ENCODE measurements at places on chromosomes 6 and 20.

GRCh38 chr20:52110456-52110855, 81.1 kb downstream of the ZFP64 start:
- DNase-seq, result no peak

DNA sequence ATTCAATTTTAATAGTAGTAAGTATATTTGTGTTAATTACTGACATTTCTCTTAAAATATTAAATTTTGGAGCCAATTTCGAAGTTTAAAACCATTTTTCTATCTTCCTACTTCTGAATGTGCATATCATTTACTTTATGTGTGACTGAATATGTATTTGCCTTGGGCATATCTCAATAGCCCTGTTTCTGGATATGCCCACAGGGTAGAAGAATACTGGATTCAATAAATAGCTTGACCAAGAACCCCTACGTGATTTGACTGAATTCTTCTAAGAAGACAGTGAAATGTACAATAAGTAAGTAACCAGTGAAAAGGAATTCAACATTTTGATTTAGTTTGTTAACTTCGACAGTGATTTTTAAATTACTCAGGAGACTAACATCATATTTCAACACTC, 7.8 kb downstream of the HMGN3 start:
- DNase-seq, result no peak

- DNase-seq, result no peak
Measured at GRCh38 chr6:92460133-92460532, 959.2 kb downstream of the EPHA7 start.

DNA sequence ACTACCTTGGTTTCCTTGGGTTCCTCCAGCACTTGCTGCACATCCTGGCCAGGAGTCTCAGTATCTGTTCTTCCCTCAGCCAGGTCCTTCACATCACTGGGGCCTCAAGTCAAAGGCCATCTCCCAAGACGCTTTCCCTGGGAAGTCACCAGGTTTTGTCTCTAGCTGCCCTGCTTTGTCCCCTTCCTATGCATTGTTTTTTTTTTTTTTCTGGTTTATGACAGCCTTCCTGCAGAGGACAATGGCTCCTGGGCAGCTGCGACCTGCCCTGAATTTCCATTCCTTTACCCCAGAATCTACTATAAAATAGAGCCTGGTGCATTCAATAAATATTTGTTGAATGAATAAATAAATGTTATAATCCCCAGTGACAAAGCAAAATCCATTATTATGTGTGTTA, 687.3 kb downstream of the QKI start:
- no peak for DNase-seq

DNA sequence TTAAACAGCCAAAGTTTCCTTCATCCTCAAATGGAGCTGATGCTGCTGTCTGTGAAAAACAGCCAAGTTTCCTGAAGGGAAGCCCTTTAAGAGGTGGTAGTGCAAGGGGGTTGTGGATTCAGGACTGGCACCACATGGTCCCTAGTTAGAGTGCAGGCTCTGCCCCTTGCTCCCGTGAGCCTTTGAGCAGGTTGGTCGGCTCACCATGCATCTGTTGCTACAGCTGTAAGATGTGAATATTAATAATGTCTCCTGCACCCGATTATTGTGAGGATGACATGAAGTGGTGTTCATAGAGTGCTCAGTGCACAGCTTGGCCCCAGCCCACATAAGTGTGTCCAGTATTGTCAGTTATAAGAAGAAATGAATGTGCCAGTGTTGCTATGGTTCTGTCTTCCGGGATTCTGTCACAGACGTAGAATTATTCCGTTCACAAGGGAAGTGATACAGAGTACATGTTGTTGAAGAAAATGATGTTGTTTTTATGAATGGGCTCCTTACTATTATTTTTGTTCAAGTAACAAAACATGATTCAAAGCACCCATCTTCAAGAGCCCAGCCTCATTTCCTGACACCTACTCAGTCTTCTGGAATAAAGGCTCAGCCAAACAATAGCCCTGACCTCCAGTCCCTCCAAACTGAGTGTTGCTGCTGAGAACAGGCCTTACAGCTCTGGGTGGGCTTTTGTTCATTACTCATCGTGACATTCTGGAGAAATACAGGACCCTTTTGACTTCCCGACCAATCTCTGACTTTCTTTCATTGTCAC, 2.9 kb upstream of the PKIG start:
- DNase-seq, result no peak

GRCh38 chr20:50797142-50797541, 2.3 kb downstream of the BCAS4 start:
- DNase-seq, result no peak

DNA sequence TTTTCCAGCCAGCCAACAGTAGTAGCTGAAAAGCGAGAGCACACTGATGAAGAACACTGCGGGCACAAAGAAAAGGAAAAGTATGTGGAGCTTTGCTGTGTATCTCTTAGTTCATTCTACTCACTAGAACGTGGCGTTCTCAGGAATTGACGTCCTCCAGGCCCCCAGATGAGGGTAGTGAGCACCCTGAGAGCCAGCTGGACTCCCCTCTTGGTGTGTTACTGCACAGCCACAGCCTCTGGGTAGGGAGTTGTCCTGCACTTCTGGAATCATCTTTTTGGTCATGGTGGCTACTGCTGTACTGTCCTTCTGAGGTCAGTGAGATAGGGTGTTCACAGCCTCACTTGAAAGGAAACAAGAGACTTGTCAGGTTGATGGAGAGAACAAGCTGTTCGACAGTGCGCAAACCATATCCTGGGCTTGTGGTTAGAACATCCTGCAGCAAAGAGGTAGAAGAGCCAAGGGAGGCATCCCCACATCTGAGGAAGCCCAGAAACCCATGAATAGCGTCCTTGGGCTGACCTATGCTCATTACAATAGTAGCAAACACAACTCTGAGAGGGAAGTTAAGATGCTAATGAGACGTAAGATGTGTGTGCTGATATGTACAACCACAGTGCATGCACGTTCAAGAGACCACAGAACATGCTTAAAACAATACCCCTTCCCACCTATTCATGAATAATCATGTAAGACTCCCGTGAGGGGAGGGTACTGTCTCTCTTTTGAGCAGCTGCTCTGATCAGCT, 14.6 kb upstream of the HLA-F start:
- no peak for DNase-seq

- DNase-seq, result no peak
Measured at GRCh38 chr6:16698162-16698533, 63.1 kb downstream of the ATXN1 start.

- DNase-seq, result no peak
Measured at GRCh38 chr6:161949531-161949930, 675.7 kb upstream of the AGPAT4 start.

- DNase-seq, result no peak
Measured at GRCh38 chr6:35453236-35453635, 1.1 kb downstream of the FANCE start.

DNA sequence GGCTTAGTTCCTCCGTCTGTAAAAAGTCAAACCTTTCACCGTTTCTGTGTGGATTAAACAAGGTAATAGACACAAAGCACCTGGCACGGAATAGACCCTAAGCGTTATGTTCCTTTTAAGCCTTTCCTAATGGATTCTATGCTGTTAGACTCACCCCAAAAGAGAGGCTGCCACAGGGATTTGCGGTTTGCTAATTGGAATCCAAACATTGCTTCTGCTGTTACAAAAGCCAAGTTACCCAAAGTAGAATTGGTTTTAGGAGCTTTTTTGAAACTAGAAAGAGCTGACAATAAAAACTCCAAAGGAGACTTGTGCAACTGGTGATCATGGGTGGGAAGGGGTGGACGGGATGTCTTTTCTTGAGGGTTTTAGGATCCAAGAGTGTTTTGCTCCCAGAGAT, 178.0 kb downstream of the BMP7 start:
- DNase-seq, result no peak

- DNase-seq, result no peak
Measured at GRCh38 chr6:96876886-96877545, 20.7 kb downstream of the NDUFAF4 start.

DNA sequence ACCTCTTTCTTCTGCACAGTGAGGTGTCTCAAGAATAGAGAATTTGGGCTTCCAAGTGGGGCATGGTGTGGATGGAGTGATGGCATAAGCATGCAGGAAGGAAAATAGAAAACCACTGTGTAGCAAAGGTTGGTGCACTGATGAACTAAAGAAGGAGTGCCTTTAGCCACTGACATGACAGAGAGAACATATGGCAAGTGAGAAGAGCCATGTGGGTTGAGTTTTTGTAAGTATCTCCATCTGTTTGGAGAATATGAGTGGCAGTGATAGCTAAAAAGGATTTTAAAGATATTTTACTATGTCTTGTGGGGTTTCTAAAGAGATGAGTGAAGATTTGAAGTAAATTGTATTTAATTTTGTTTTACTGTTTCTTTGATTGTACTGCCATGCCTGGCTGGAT, 160.5 kb upstream of the GRIK2 start:
- no peak for DNase-seq

- DNase-seq, result no peak
Measured at GRCh38 chr20:6081236-6081635, 27.4 kb upstream of the LRRN4 start.

DNA sequence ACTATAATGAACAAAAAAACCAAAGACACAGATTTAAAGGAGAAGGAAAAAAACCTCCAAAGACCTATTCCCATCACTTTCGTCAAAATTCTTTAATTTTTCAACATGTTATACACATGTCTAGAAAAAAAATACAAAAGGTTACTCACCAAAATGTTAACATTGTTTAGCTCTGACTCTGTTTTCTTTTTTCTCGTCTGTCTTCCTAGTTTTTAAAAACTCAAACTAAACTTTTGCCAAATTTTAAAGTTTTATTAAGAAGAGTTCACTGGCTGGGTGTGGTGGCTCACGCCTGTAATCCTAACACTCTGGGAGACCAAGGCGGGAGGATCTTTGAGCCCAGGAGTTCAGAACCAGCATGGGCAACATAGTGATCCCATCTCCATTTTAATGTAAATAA, 10.8 kb downstream of the MCUR1 start:
- no peak for DNase-seq

- no peak for DNase-seq
Measured at GRCh38 chr20:51132279-51132678, 109.4 kb upstream of the KCNG1 start.

GRCh38 chr20:5820738-5821137, 70.5 kb downstream of the SHLD1 start:
- no peak for DNase-seq

DNA sequence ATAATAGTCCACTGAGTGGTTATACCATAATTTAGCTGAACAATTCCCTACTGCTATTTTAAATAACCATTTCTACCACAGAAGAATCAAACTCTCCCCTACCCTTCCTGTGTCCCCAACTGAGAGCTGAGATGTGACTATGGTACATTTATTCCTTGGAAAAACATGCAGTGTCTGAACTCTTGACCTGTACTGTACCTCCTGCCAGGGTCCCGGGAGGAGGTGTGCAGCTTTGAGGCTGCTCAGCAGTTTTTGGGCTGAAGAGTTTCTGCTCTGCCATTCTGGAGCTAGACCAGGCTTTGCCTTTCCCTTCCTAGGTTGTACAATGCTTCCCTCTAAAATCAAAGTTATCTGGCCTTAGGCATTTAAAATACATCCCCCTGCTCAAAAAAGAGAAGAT, 275.1 kb upstream of the SGK1 start:
- no peak for DNase-seq

GRCh38 chr20:17987988-17988387, 19.2 kb downstream of the MGME1 start:
- DNase-seq, result no peak

DNA sequence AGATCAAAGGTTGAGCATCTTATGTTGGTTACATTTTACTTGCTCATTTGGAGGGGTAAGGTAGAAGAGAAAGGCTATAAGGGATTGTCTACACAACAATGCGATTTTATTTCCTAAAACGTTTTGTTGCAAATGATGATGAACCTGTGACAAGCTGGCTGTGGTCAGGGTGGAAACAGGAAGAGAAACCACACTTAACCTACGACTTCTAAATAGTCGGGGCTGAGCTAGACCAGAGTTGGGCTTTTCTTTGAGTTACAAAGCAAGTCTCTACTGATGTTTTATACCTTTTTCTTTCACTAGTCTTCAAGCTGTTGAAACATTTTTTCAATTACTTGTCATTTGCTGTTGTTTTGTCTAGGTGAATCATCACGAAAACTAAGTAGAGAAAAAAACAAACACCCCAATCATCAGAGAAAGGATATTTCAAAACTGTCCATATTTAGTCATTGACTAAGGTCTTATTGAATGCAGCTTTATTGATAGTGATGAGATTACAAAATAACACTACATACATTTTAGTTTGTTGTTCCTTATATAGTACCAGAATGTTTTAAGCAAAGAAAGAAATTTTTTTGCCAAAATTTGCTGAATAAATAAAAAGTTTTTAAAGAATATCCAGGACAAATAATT, 18.0 kb downstream of the KLHL31 start:
- no peak for DNase-seq

Data from stimulated activated CD4-positive, alpha-beta T cell treated with anti-CD3 and anti-CD28 coated beads, Interleukin-12 subunit alpha, Interleukin-12 subunit beta, amount 100 ng/mL, for 4 hours (primary cell).